Fibroblast of the conjunctiva (primary cell): ENCODE measurements at places on chromosomes 5 and 9.

- no peak for DNase-seq
These were observed 185.3 kb downstream of the AUH start for GRCh38 chr9:91176426-91176825.

- DNase-seq, result no peak
These were observed 62.3 kb downstream of the GCNT1 start for GRCh38 chr9:76521244-76521681.

DNA sequence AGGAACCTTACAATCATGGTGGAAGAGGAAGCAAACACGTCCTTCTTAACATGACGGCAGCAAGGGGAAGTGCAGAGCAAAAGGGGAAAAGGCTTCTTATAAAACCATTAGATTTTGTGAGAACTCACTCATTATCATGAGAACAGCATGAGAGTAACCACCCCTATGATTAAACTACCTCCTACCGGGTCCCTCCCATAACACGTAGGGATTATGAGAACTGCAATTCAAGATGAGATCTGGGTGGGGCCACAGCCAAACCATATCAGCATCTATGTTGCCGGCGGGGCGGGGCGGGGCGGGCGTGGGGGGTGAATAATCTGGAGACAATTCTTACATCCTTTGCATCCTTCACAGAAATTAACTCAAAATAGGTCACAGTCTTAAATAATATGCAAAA, 58.8 kb upstream of the GFPT2 start:
- no peak for DNase-seq

DNA sequence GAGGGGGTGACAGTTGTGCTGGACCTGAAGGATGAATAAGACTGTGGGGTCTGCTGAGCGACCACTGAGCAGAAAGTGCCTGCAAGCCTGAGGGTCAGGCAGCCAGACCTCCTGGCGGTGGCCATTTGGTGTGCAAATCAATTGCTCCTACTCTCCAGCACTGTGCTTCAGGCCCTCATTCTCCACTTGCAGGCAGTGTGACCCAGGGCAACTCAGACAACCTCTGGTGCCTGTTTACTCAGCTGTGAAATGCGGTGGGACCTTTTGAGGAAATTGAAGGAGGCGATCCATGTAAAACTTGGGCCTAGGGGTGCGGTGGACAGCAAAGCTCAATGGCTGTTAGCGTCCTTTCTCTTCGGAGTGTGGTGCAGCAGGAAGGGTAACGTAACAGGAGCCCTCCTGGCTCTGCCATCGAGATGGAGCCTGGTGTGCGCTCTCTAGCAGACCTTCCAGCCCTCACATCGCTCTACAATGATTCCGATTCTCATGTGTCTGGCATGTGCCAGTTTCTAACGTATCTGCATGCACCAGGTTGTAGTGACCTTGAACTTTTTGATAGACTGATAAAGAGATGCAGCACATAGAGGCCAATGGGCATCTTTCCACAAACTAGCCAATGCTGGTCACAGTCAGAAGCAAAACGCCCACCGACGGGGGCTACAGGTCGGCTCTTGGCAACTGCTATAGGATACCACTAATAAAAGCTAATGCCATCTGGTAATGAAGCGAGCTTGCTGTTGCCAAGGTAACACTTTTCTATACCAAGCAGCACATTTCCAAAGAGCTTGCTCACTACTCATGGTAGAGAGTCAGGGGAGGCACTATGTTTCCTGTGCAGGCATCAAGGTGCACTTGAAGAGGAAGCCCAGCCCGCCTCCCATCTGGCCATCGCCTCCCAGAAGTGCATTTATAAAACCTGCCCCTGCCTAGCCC, 159.7 kb upstream of the RAPGEF1 start:
- no peak for DNase-seq

GRCh38 chr9:134871697-134872340, 8.8 kb upstream of the FCN2 start:
- DNase-seq, result no peak

- no peak for DNase-seq
These were observed 81.6 kb upstream of the TNFAIP8 start for GRCh38 chr5:119274030-119274766.

- DNase-seq, result no peak
These were observed 44.8 kb upstream of the NUDT12 start for GRCh38 chr5:103607346-103607745.

- no peak for DNase-seq
These were observed 49.1 kb upstream of the CLK4 start for GRCh38 chr5:178675922-178676321.
